ENCODE measurements at places on chromosomes 2 and 18.

DNA sequence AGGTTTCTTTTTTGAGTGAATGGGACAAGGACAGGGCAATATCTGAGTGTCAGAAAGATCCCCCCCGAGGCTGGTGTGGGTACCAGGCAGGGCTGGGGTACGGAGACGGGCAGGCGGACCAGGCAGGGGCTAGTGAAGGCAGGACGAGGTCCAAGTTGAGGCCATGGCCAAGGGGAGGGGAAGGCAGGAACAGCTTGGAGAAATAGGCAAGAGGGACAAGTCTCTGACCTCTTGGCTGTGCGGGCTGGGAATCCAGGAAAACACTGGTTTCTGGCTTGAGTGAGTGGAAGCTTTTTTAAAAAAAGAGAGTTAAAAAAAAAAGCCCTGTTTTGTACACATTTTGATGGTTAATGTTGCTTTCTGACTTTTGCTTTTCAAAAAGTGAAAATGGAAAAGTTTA is 30.3 kb downstream of the ASAP2 start:
- no peak for DNase-seq

- no peak for DNase-seq
These were observed 984.6 kb upstream of the CNTNAP5 start for GRCh38 chr2:123040506-123040905.

DNA sequence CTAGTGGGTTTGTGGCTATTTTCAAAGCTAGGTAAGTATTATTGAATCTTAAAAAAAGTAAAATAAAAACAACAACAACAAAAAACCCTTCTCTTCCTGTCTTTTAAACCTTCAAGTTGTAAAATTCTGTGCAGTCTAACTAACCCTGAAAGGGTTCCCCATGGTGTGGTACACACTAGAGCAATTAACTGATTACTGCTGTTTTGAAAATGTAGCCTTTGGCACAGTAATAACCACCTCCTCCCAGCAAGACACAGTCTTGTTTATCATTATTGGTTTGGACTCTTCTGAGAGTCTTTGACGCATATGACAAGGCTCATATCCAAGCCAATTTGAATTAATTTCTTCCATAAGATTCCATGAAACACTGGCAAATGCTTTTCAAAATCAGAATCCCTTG is 2184.6 kb upstream of the PIK3C3 start:
- DNase-seq = no peak

DNA sequence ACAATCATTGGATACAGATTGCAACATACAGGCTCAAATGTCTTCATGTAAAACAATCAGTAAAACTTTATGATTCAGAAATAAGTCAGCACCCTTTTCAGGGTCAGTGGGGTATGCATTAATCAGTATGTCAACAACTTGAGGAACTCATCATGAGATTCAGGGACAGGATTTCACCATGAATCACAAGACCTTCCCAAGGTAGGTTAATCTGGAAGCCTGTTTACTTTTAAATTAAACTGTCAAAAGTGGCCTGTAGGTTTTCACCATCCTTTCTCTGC is 104.8 kb downstream of the SP100 start:
- no peak for DNase-seq

- DNase-seq = no peak
These were observed 32.0 kb downstream of the CENPO start for GRCh38 chr2:24824966-24825882.

DNA sequence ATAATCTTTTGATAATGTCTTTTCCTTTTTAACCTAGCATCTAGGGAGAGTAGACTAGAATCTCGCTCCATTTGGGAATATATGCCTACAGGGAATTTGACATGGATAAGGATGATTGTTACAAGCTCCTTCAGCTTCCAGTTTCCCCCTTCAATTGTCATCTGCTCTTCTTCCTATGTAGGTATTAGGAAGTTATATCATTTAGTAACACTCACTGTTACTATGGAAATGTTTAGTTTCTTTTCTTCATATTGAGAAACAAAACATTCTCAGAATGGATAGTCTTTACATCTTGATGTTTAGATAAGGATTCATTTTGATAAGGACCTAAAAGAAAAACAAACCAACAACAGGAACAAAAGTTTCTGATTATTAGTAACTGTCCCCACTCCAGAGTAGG is 127.6 kb downstream of the PHLPP1 start:
- DNase-seq = no peak

DNA sequence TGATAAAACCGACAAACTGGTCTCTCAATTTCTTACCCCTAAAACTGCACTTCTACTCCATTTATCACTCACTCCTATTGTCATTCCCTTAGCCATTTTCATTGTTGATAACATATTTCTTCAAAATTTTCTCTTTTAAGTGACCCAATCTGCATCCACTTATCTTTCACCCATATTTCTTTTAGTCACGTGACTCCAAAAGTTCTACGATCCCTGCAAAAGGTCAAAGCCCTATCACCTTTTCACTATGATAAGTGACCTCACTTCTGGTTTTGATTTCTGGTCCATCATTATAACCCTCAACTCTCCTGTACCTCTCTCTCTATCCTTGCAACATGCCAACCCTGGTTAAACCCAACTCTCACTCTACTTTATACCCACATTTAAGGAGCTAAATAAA is 49.1 kb downstream of the LRATD1 start:
- DNase-seq = no peak

- no peak for DNase-seq
These were observed 13.2 kb downstream of the NRP2 start for GRCh38 chr2:205695460-205695991.

All from stimulated activated CD8-positive, alpha-beta memory T cell treated with anti-CD3 and anti-CD28 coated beads, Interleukin-15, amount 100 ng/mL, for 24 hours (primary cell).